WTC11 (cell line): ENCODE measurements at places on chromosomes 12 and 14.
A peak's percentile ranks its signal among the peaks of the same experiment; 100 is the strongest.

- peaks cover 45% of the 10 kb centered on the region for H3K4me1 ChIP-seq
- DNase-seq = no peak
- H3K27ac ChIP-seq = no peak overlapping the region
- no peaks in the 10 kb centered on the region for H3K36me3 ChIP-seq
- no peaks in the 10 kb centered on the region for H3K27me3 ChIP-seq
Measured at GRCh38 chr12:105935106-105935505, 203.6 kb downstream of the NUAK1 start.

DNA sequence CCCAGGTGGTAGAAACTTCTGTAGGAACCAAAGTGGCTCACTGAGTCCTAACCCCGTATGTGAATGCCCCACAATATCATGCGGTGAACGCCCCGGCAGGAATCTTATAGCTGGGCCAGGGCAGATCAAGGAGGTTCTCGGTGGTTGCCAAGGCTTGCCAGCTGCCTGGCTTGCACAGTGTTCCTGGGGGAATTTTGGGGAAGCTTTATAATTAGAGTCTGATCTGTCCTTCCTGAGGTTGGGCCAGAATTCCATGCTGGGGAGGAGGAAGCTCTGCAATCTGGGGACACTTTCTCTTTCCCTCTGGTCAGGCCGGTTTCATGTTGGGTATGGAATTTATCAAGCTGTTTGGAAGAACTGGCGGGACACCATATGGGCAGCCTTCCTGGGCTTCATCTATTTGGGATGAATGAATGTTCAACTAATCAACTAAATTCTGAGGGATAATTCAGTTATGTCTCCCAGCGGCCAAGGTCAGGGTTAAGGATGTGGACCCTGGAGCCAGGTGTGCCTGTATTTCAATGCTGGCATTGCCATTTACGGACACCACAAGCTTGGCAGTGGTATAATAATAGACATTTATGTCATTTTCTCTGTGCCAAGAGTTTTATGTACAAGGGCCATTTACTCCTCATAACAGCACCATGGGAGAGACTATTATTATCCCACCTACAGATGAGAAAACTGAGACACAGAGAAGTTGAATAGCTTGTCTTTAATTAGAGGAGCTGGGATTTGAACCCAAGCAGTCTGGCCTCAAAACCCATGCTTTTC is 54.3 kb downstream of the SVOP start:
- no peak overlapping the region for H3K27ac ChIP-seq
- no peak overlapping the region for H3K4me3 ChIP-seq

GRCh38 chr12:53944907-53945847 is 6.5 kb downstream of the HOXC13 start:
- H3K27me3 ChIP-seq = peaks cover 100% of the 10 kb centered on the region
- H3K4me3 ChIP-seq = peak overlapping the region; percentile 23
- no peak for DNase-seq
- H3K27ac ChIP-seq = no peak overlapping the region
- peaks cover 11% of the 10 kb centered on the region for H3K4me1 ChIP-seq
- no peaks in the 10 kb centered on the region for H3K36me3 ChIP-seq

DNA sequence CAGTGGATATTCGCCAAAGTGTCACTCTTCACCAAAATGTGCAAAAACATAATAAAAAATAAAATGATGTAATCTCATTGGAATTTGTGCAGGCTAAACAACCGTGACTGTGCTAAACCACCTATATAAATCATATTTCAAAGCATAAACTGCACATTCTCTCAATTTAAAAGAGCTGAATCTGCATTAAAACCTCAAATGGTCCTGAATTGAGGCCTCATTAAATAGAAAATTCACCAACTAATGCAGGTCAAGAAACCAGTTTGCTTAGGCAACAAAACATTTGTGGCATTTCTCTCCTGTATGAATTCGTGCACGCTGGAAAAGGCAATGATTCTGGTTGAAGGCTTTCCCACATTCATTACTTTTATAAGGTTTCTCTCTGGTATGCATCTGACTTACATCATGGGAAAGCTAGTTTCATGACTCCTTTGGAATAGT is 80.1 kb upstream of the IFNG-AS1 start:
- H3K4me3 ChIP-seq = no peak overlapping the region
- no peaks in the 10 kb centered on the region for H3K4me1 ChIP-seq
- H3K27me3 ChIP-seq = no peaks in the 10 kb centered on the region
- no peak overlapping the region for H3K27ac ChIP-seq

GRCh38 chr12:51424662-51425539 is at the start of gene SLC4A8:
TSS of gene SLC4A8 (plus strand) at chr12:51424831. CDS start at chr12:51424988, 157 bp downstream.
- peaks cover 38% of the 10 kb centered on the region for H3K4me1 ChIP-seq
- H3K27ac ChIP-seq = no peak within 1 kb of the TSS
- peak within 1 kb of the TSS; percentile 77 for H3K4me3 ChIP-seq
- no peaks in the 10 kb centered on the region for H3K36me3 ChIP-seq
- no peaks in the 10 kb centered on the region for H3K27me3 ChIP-seq
- DNase-seq = peak; percentile 99

DNA sequence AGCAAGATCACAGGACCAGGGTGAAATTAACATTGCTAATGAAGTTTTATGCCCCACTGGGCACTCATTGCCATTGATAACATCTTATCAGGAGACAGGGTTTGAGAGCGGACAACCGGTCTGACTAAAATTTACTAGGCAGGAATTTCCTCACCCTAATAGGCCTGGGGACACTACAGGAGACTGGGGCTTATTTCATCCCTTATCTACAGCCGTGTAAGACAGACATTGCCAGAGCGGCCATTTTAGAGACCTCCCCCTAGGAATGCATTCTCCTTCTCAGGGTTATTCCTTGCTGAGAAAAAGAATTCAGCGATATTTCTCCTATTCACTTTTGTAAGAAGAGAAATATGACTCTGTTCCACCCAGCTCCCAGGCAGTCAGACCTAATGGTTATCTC is 8.3 kb downstream of the OR4K17 start:
- H3K4me3 ChIP-seq = no peak overlapping the region
- peaks cover 64% of the 10 kb centered on the region for H3K36me3 ChIP-seq
- H3K27me3 ChIP-seq = peaks cover 9% of the 10 kb centered on the region
- H3K27ac ChIP-seq = no peak overlapping the region
- no peak for DNase-seq

GRCh38 chr14:61675291-61675690 is 20.0 kb upstream of the HIF1A start:
- no peaks in the 10 kb centered on the region for H3K27me3 ChIP-seq
- peaks cover 39% of the 10 kb centered on the region for H3K4me1 ChIP-seq
- no peak overlapping the region for H3K27ac ChIP-seq
- no peak overlapping the region for H3K4me3 ChIP-seq
- H3K36me3 ChIP-seq = no peaks in the 10 kb centered on the region

- H3K27me3 ChIP-seq = no peaks in the 10 kb centered on the region
- DNase-seq = no peak
- no peak overlapping the region for H3K27ac ChIP-seq
- H3K36me3 ChIP-seq = no peaks in the 10 kb centered on the region
Measured at GRCh38 chr12:58008634-58009033, 67.3 kb downstream of the ATP23 start.

DNA sequence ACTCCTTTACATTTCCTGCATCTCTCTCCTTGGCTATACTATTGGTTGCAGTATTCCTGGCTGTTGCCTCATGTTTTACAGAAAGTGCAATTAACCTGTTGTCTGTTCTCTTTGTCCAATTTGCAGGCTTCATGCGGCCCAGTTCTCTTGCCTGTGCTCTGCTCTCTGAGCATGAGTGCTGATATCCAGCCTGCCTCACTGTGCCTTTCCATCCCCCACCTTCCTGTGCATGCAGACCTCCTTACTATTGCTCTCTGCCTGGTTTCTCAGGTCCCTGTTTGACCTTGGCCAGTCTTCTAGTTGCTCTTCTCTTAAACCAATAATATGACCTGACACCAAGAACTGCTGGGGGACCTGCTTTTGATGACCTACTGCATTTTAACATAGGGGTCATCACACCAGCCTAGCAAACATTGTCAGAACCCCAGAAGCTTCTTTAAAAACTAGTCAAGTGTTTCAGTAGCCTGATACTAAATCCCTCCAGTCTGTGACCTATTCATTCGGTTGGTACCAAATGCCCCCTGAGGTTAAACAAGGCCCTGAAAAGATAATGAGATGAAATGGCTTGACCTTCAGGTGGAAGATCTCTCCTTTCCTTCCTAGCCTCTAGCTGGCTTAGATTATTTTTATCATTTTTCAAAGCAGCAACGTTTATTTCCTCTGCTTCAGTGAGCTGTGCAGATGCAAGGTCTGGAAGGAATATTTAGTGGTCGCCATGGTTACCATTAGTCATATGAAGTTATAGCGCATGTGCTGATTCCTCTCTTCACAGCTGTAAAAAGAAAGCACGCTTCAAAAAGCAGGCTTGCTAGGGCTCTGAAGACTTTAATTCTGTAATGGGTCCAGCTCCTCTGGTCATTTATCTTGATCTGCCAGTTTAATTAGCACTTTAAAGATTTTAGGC is 216.5 kb downstream of the PHLDA1 start:
- H3K27ac ChIP-seq = no peak overlapping the region
- no peak overlapping the region for H3K4me3 ChIP-seq
- DNase-seq = no peak
- H3K27me3 ChIP-seq = peaks cover 4% of the 10 kb centered on the region
- H3K36me3 ChIP-seq = no peaks in the 10 kb centered on the region

GRCh38 chr12:19867151-19867550 is 427.9 kb downstream of the AEBP2 start:
- no peaks in the 10 kb centered on the region for H3K36me3 ChIP-seq
- H3K4me1 ChIP-seq = peaks cover 3% of the 10 kb centered on the region; the same call in 1 of the 2 replicates
- no peak overlapping the region for H3K4me3 ChIP-seq
- DNase-seq = no peak

GRCh38 chr14:90495357-90496276 is 98.8 kb downstream of the CALM1 start:
- H3K27me3 ChIP-seq = no peaks in the 10 kb centered on the region; the same call in 1 of the 2 replicates
- DNase-seq = peak; percentile 80
- no peaks in the 10 kb centered on the region for H3K36me3 ChIP-seq
- no peak overlapping the region for H3K27ac ChIP-seq
